ENCODE measurements at places on chromosomes 1 and 21.

DNA sequence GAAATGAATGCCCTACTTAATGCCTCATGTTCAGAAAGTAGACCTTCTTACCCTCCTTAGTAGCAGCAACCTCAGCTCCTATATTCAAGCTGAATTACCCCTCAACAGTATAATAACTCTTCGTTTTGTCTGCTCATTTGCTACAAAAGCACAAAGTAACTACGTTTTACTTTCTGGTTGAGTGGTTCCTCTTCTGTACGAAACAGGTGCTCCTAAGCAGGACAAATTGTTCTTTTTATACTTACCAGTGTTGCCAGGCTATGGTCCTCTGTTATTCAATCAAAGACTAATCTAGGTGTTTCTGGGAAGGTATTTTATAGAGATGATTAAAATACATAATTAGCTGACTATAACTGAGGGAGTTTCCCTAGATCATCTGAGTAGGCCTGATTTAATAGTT, 484.2 kb upstream of the ADAMTS5 start:
- no peak for DNase-seq

DNA sequence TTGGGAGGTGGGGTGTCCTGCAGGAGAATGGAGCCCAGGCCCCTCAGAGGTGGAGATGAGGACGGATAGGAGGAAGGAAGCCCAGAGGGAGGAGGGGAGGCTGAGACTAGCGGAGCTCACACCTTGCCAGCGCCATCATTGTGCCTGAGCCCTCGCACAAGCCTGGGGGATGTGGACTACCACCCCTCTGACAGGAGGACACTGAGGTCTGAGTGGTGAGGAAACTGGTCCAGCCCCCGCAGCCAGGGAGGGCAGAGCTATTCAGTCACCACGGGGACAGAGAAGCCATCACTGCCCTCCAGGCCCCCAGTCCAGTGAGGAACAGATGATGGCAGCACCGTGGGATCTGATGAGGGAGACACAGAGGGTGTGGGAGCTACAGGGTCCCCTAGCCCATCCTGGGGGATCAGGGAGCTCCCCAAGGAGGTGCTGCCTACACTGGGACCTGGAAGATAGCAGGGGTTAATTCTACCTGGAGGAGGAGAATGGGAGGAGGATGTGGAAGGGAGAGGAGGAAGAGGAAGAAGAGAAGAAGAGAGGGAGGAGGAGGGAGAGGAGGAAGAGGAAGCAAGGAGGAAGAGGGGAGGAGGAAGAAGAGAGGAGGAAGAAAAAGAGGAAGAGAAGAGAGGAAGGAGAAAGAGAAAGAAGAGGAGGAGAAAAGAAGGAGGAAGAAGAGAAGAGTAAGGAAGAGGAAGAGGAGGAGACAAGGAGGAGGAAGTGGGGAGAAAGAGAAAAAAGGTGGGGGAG, 31.0 kb downstream of the MATN1 start:
- DNase-seq, result no peak

- no peak for DNase-seq
Observed at GRCh38 chr1:39568208-39568607, 8.4 kb downstream of the PABPC4 start.

- DNase-seq, result no peak
Observed at GRCh38 chr1:30902593-30903290, 5.8 kb downstream of the SDC3 start.

DNA sequence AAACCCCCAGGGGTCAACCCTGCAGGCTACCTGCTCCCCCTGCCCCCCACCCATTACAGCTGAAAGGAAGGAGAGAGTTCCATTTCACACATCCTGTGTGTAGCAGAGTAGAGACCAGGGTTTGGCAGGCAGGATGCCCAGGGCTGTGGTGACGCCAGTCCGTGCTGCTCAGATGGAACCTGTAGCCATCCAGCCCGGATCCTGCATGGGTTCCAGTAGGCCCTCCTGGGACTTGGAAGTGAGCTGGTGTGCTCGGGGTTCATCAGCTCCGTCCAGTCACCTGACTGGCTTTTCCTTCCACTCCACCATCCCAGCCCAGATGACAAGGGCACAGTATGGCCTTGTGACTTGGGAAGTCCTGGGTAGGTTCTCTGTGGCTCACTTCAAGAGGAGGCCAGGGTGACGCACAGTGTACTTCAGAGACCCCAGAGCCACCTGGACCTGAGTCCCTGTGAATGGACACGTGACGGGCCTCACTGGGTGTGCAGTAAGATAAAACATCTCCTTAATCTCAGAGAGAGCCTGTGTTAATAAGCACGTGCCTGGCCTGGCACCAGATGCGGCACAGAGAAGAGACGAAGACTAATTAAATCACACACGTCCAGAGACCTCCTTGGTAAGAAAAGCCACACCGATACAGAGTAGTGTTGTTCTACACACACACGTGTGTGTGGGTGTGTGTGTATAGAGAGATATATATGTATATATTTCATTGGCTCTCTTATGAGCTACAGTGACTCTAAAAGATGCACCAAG, 16.0 kb downstream of the ITPKB start:
- DNase-seq, result no peak

DNA sequence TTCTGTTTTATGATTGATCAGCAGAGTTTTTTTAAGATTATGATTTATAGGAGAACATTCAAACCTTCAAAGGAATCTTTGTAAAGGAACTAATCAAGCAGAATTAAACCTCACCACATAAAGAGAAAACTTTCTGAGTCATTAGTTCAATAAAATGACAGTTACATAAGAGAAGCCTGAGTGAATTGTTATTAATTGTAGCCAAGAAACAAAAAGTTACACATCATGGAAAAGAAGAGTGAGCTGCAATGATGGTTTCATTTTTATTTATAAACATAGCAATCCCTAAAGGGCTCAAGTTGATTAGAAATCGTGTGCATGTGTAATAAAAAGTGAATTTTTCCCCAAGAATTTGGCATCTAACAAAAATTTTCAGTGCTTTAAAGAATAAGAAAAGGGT, 731.4 kb downstream of the LTN1 start:
- DNase-seq, result no peak

- no peak for DNase-seq
Observed at GRCh38 chr1:184558691-184559090, 171.9 kb downstream of the C1orf21 start.

GRCh38 chr21:41777951-41778815, 11.3 kb upstream of the RIPK4 start:
- no peak for DNase-seq
